ENCODE measurements at places on chromosomes 4 and X. TPM values are rescaled to one million over a fixed set of nuclear protein-coding genes. Genes with fewer than 3 reads are reported as not detected.
A peak's percentile ranks its signal among the peaks of the same experiment; 100 is the strongest.

DNA sequence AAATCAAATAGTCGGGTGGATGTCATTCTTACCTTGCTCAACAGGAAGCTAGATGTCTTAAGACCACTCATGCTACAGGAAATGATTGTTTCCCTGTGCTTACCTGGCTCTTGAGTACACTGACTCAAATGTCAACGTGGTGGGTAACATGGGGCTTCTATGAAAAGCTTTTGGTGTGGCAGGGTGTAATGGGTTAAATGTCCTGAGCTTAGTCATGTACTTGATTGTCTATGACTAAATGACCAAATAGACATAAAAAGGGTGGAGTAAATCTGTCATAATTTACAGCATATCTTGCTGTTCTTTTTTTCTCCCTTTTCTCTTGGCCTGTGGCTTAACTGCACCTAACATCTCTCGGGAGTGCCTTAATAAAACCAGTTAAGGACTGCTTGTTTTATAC is 44.9 kb downstream of the CCNG2 start:
- DNase-seq = no peak

PDE6B gene
- 8.6 TPM for total RNA-seq

UGT2B15 gene
- total RNA-seq = 826 TPM

FABP2 gene
- not detected for total RNA-seq

DNA sequence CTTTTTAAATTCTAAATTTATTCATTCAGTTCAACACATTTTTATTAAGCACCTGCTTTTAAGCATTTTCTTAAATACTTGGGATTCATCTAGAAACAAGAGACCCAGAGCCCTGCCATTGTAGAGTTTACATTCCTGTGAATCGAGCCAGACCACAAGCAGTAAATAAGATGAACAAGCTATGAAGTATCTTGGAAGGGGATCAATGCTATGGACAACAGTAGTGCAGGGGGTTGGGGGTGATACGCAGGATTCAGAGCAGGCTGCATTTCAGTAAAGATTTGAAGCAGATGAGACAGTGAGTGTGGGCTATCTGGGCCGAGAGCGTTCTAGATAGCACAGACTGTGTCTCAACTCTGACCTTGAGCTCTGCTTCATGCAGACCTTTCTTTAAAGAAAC is 35.1 kb downstream of the CLDN22 start:
- no peak for DNase-seq

DRD5 gene
- total RNA-seq = not detected

DNA sequence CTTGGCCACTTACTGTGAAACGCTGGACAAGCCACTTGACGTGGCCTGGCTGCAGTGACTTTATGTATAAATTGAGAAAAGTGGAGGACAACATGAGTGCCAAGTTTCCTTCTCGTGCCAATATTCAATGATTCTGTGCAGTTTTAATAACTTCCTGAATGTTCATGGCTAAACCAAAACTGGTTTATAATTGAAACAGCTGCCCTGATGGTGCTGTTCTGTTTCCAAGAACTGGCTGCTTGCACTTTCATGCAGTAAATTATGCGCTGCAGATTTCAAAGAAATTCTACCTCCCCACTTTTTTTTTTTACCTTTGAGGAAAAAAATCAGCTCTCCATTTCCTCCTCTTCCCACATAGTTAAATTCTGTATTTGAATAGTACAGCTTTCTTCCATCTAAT is 205.2 kb upstream of the CASK start:
- no peak for DNase-seq

BMP3 gene
- total RNA-seq = 0.32 TPM

ANOS1 gene
- 2.9 TPM for total RNA-seq

DNA sequence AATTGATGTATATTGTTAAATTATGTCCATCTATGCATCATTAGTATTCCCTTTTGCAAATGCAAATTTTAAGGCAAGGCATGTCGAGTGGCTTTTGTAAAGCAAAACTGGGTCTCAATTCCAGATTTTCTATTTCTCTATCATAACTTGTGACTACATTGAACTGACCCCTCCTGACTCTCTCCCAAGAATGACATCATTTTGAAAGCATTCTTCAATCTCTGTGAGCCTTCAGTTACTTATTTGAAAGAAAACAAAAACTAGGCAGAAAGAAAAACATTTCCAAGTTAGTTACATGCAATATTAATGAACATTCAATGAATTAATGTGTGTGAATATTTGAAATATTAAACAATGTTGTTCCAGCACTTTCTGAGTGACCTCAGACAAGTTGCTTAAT is 314.3 kb upstream of the CLNK start:
- no peak for DNase-seq

DNA sequence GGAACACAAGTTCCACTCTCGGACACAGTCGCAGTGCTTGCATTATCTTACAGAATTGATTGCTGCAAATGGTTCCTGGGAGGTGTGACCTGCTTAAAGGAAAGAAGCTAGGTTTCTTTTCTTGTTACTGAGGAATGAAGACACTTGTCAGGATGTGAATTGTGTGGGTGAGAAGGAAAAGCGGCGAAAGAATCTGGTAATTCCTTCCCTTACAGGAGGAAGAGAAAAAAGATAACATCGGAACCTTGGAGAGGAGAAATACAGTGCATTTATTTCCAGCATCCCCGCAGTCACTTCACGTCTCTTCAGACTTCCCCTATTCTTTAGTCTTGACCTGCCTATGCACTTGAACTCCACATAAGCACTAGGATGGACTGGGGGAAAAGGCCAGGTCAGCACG is 389 bp upstream of the CCSER1 start:
- DNase-seq = no peak

GRCh38 chr4:48212165-48212564 is 57.5 kb downstream of the TEC start:
- no peak for DNase-seq

GRCh38 chr4:65670331-65671031 is at the start of gene EPHA5:
Gene EPHA5 (minus strand): TSS chr4:65670489. CDS start chr4:65669742, 747 bp downstream.
- peak; percentile 44 for DNase-seq

SHOX gene
- total RNA-seq = not detected

GRCh38 chr4:69753686-69754085 is 6.7 kb downstream of the SULT1B1 start:
- no peak for DNase-seq
